GM20000 (cell line): ENCODE measurements at places on chromosomes 6 and 20.
A peak's percentile ranks its signal among the peaks of the same experiment; 100 is the strongest.

GRCh38 chr20:13291157-13291556 is 70.1 kb downstream of the ISM1 start:
- no peak for DNase-seq

DNA sequence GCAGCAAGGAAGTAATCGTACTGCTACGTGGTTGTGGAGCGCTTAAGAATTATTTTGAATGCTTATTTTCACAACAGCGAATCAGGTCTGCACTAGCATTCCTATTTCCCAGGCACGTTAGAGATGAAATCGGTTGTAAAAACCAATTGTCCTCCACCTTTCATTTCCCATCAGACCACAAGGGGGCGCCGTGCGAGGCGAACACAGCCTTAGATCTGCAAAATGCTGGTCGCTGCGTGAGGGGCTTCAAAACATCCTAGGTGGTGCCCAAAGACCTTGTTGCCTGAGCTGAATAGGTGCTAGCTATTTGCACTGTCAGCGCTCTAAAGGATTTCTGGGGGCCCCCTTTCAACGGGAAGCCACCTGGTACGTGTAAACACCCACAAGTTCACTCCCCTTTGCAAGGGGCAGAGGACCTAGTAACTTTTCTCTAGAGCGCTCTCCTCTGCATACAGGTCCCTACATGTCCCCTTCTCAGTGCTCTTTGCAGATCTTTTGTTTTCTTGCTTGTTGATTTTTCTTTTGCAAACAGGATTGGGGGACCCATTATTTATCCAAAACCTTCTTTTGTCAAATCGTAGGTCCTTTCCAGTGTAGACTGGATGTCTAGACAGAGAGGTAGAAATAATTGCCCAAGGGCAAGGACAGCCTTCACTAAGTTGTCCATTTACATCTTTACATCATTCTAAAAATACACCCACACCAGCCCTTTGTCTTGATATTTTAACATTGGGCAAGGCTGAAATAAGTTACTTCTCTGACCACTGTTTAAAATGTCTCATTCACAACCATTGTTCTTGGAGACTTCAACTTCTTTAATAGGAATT is 59.8 kb downstream of the NEDD9 start:
- peak; percentile 82 for DNase-seq

DNA sequence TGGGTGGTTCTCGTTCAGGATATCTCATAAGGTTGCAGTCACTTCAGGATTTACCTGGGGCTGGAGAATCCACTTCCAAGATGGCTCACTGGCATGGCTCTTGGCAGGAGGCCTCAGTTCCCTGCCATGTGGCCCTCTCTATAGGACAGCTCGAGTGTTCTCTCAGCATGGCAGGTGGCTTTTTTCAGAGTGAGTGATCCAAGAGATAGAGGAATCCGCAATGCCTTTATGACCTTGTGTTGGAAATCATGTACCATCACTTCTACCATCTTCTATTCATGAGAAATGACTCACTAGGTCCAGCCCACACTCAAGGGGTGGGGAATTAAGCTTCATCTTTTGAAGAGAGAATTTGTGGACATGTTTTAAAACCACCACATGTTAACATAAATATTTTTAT is 37.8 kb downstream of the PPP1R16B start:
- no peak for DNase-seq

DNA sequence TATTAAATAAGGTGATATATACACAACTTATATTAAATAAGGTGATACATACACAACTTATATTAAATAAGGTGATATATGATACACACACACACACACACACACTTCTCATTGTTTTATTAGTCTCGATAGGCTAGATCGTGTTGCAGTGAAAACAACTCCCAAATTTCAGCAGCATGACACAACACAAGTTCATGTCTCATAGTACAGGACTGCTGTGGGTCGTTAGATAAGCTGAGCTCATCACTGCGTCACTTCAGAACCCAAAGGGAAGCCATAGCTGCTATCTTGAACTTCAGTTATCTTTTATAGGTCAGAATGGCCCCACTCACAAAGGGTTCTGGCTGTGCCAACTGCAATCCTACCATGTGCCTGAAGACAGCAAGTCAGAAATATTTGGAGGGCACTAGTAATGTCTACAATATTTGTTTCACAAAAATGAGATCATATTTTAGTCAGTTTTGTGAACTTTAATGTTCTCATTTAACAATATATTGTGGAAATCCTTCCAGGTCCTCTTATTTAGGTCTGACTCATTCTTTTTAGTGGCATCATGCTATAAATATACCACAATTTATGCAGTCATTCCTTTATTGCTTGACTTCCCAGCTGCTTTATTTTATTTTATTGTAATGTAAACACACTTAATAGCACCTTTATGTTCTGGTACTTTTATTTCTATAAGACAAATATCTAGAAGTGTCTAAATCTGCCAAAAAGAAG is 290.2 kb downstream of the PHACTR1 start:
- DNase-seq: no peak

- peak; percentile 8 for DNase-seq
Measured at GRCh38 chr6:105675715-105676397, 273.0 kb upstream of the PREP start.

DNA sequence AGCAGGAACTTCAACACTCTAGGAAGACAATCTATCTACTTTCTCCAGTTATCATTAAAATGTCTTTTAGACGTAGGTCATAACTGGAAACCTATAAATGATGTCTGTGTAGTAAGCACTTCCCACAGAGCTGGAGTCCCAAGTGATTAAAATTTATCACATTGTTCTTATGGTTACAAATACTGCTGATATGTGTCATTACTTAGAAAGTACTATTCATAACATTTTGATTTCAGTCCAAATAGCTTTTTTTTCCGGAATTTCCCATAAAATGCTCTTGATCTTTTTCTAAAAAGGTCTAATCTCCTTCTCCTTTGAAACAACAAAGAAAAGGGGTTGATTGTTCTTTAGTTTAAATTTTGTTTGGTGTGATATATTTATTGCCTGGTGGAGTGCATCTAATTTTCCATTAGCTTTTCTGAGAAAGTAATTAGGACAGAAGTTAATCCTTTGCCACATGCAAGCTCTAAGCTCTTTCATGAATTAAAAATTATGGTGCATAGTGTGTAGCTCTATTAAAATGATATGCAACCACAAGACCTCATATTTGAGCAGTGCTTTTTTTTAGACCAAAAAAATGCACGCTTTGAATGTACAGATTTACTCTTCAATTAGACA is 132.7 kb upstream of the TCF21 start:
- DNase-seq: no peak

DNA sequence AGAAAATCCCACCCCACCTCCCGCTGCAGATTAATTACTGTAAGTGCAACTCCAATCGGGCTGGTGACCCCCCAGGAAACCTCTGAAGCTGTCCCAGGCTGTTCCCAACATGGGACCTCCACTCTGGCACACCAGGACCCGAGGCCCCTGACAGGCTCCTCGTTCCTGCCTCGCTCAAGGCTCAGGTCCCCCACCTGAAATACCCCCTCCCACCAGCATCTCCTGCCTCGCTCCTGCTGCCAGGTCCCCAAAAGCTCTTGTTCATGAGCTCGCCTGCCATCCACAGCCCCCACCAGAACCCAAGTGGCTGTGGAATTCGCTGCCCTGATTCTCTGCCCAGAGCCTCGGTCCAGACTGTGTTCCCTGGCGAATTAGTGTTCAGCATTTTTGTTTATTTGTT is 26.1 kb downstream of the NPEPL1 start:
- no peak for DNase-seq

DNA sequence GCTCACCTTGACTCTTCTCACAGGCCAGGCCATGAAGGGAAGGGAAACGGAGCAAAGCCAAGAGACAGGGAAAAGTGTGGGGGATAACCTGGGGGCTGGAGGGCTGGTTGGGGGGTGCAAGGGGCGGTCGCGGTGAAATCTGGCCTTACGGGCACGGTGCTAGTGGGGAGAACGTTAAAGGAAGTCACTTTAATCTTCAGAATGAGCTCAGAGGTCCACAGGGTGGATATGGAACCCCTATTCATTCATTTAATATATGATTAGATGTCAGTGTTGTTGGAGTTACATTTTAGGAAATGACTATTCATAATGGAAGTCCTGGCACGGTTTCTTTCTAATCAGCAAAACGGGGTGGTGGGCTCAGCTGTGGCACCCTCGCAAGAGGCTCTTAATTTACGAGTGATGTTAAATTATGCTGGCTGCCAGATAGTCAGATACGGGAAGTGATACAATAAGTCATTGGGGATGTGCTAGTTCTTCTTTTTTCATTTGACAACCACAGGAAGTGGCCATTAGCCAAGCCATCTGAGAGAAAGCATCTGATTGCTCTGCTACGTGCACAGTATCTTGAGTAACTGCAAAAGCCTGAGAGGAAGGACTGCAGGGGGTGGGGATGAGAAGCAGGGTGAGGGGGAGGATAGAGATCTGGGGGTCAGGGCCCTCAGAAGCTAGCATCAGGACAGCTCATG is 253.0 kb downstream of the QKI start:
- peak; percentile 88 for DNase-seq

GRCh38 chr20:63293456-63293855 is 470 bp downstream of the COL20A1 start:
- DNase-seq: no peak

GRCh38 chr20:7692478-7692877 is 247.8 kb downstream of the HAO1 start:
- no peak for DNase-seq

DNA sequence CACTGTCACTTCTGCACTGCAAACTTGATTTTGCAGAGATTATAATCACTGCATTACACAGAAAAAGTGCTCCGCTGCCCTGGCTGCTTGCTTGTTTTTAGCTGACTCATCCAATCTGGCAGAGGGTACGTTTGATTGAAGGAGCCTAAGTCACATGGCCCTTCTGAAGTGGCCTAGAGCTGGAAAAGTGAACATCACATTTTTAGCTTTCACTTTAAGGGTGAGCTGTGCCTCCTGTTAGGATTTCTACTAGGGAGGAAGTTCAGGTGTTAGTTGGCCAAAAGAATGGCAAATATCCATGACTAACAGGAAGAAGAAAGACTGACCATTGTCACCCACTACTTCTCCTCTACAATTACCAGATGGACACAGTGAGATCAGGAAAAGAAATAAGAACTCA is 889.1 kb upstream of the MAP3K7 start:
- DNase-seq: peak; percentile 7
